ENCODE measurements at places on chromosomes 11 and 22. TPM values are rescaled to one million over a fixed set of nuclear protein-coding genes. Genes with fewer than 3 reads are reported as not detected.

- no peak for DNase-seq
Observed at GRCh38 chr11:106070606-106071005, 6.5 kb downstream of the KBTBD3 start.

- no peak for DNase-seq
Observed at GRCh38 chr11:111011275-111011594, 234.3 kb upstream of the POU2AF2 start.

DNA sequence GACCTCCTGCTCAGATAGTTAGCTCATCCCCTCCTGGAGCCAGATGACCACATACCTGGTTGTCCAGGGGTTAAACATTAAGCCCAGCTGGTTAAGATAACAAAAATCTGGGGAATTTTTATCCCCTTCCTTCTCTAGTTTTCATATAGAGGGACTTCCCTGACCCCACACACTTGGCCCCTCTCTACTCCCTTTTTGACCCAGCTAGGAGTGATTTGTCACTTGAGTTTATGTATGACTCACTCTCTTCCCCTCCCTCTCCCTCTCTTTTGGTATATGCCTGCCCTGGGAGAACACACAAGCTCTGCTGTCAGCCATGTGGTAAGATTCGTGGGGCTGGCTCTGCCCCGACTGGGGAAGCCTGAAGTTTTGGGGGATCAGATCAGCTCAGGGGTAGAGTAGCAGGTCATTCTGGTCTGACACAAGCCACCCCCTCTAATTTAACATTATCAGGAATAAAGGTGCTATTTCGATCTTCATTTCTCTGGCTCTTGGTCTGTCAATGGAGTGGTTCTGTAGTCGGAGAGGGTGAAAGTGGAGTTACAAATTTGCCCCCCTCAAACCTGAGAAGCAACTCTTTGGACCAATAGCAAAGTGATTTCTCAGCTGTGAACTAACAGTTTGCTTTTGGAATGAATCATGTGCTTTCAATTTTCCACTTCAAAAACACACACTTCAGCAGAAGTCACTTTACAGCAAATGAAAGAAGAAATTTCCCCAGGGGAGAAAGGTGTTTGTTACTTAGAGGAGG, 415.3 kb upstream of the CADM1 start:
- no peak for DNase-seq

GRCh38 chr11:65425105-65425970, 2.7 kb downstream of the NEAT1 start:
- no peak for DNase-seq

SLC22A6 gene
- total RNA-seq = not detected

DNA sequence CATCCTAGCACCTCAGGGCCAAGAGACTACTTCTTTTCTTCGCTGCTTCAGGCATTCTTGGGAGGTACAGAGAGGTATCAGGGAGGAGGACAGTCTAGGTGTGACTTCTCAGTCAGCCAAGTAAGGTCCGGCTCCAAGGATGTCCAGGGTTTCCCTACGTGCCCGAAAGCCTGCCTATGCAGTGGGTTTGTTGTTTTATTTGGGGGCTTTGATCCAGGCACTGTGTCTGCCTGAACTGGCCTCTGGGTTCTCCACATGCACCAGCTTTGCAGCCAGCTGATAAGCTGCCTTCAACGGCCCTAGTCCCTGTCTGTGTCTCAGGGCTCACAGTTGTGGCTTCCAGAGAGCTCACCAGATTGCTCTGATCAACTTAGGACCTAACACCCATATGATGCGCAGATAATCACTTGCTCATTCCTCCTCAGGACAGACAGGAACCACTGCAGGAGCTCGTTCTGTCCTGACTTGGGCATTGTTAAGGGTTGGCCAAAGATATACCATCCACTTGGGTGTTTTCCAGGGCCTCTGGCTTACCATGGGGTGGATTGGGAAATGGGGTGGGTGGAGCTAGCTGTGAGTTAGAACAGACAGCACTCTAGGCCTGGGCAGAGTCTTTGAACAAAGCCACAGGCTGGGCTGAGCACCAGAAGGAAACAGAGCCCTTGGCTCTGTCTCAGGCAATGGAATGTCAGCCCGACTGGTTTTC, 45.5 kb upstream of the CRYBB3 start:
- DNase-seq = peak; percentile 84

XBP1 gene
- 118 TPM for total RNA-seq

DNA sequence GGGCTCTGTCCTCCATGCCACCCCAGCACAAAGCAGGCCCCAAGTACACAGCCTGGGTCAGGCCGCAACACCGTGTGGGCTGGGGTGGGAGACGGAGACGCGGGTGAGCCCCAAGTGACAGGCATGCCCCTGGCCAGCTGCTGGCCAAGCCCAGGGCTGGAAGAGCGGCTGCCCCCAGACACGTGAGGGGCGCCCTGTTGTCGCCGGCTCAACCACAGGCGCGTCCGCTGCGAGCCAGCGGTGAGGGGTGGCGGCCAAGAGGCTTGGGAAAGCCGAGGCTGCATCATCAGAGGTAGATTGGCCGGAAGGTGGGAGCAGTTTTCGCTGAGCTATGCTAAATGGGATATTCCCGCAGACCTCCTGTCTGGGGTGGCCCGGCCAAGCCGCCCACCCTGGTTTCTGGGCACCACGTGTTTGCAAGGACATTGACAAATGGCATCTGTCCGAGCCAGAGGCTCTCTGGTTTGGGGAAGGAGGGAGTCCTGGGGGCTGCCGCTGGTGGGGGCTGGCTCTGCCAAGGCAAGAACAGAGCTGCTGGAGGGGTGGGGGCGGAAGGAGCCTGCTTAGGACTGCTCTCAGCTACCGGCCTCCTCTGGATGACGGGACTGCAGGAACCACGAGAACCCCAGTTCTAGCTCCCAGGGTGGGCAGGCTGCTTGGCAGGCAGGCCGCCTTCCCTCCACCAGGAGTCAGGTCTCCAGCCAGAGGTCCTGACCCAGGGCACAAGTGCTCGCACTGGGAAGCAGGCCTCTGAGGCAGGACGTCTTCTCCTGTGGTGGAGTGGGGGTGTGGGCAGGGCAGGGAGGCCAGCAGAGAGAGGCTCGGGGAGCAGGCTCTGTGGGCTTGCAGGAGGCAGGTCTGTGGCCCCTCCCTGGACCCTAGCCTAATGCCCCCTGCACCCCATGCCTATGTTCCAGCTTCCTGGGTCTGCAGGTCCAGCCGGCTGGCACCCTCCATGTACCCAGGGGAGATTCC, 552 bp downstream of the PRR33 start:
- no peak for DNase-seq

DNA sequence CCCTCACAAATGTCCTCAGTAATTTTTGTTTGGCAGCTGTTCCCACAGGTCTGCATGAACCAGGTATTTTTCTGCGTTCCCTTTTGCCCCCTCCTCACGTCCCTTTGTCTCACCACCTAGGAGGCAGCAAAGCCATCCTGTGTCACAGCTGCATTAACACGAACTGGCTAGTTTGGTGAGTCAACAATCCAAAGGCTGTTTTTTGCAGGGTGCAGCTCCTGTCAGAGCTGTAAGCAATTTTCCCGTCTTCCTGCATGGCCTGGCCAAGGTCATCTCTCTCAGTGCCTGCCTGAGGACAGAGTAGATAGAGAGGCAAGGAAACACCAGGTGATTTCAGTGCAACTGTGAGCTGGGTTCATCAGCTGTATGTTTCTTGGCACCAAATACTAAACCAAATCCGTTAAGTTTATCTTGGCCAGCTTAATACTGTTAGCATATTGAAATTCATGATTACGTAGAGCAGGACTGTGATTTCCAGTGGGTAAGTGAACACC, 20.6 kb upstream of the VSIG10L2 start:
- DNase-seq = no peak

- DNase-seq = peak; percentile 60
Observed at GRCh38 chr11:47329987-47330931, 22.2 kb downstream of the MYBPC3 start.

Data from aorta (tissue), 5 donors.